CD8-positive, alpha-beta memory T cell (primary cell): ENCODE measurements at places on chromosomes 1 and 21. TPM values are rescaled to one million over a fixed set of nuclear protein-coding genes. Genes with fewer than 3 reads are reported as not detected.

The CRP gene
- total RNA-seq = not detected

The C1QTNF12 gene
- total RNA-seq = 0.51 TPM

- H3K27me3 ChIP-seq = no peaks in the 10 kb centered on the region
- DNase-seq = no peak
- no peaks in the 10 kb centered on the region for H3K36me3 ChIP-seq
- peak within 1 kb of the TSS; percentile 7 for H3K27ac ChIP-seq
- H3K4me1 ChIP-seq = peaks cover 18% of the 10 kb centered on the region
Observed at GRCh38 chr1:59814901-59815825, at the start of gene HOOK1. Gene HOOK1, plus strand, starts transcription at chr1:59814949. Its CDS starts 169 bp downstream, at chr1:59815118.

DNA sequence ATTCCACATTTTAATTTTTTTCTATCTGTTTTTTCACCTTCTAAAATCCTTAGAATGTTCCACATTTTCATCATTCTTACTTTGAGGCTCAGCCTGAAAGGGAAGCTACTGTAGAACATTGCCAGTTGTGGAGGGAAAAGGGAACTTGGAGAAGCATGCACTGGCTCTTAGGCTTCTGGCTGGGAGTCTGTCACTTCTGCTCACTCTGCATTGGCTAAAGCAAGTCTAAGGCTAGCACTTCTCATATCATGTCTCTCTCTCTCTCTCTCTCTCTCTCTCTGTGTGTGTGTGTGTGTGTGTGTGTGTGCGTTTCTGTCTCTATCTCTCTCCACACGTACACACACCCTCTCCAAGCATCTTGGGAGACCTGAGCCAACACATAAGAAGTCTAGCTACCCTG is 49.6 kb upstream of the ADAR start:
- H3K36me3 ChIP-seq = no peaks in the 10 kb centered on the region
- peaks cover 12% of the 10 kb centered on the region for H3K27me3 ChIP-seq
- H3K27ac ChIP-seq = no peak overlapping the region
- no peaks in the 10 kb centered on the region for H3K4me1 ChIP-seq
- no peak overlapping the region for H3K4me3 ChIP-seq

DNA sequence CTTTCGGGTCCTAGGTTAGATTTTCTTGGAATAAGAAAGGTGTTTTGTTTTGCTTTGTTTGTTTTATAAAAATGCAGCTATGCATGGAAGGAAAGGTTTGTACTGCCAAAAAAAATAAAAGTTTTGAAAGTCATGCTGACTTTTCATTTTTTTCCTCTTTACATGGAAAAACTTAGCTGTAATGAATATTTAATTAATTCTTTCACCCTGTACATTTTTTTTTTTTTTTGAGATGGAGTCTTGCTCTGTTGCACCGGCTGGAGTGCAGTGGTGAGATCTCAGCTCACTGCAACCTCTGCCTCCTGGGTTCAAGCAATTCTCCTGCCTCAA is 48.7 kb downstream of the NENF start:
- no peaks in the 10 kb centered on the region for H3K4me1 ChIP-seq
- no peak for DNase-seq
- H3K27me3 ChIP-seq = peaks cover 3% of the 10 kb centered on the region
- H3K27ac ChIP-seq = no peak overlapping the region
- no peak overlapping the region for H3K4me3 ChIP-seq
